ENCODE measurements at places on chromosomes 1 and 21.

DNA sequence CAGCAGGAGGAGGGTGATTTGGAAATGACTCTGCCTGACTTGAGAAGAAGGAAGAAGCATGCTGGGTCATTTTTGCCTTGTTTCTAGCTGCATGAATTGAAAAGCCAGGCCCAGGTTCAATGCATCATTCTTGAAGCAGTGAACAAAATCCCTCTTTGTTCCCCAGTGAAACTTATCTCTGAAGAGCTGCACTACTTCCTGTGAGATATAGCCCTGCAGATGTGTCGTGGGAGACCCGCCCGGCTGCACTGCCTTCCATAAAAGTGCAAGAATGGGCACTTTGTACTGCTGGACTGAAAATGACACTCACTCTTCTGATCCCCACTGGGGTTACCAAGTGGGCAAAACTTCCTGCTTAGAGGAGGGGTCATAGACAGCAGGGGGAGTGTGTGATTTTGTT lies 249.2 kb upstream of the NFIA start:
- DNase-seq = peak; percentile 18

DNA sequence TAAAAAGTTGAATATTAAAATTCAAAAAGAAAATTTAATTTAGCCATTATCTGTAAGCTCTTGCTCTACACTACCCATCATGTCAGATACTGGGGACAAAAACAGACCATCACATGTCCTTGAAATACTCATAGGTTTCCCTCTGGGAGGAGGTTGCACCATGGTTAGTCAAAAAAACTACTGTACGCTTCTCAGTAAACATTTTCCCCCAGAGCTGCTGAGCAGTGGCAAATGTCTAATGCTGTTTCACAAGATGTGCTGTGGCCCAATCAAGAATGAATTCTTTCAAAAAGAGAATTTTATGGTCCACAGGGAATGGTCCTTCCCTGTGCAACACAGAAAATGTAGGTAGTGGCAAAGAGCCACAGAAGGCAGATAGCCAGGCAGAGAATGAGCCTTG lies 6.1 kb downstream of the SLC25A24 start:
- no peak for DNase-seq

DNA sequence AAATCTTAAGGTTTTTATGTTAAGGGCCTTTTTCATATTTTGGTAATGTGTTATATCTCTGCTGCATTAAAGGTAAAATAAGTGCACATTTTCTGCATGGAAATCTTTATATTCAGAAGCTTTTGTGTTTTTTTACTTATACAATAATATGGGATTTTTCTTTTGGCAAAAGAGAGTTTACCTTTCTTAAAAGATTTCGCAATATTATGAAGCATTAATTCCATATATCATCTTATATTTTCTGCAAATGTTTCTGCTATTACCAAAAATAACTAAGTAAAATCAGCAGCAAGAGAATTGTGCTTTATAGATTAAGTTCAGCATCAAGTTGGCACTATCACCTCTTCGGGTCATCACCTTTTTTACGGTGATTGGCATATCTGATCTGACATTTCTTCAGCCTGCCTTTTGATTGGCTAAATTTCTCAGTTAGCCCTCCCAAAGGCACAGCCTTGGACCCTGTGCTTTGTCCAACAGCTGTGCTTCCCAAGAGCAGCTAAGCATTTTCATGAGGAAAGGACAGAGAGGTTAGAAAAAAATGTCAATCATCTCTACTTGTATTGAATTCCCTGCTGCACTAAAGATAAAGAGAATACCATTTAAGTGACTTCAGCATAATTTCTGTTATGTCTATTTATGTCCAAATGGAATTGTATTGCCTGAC lies 767.1 kb upstream of the PRMT6 start:
- peak; percentile 21 for DNase-seq

GRCh38 chr21:35606146-35606545 lies 454.2 kb downstream of the SETD4 start:
- no peak for DNase-seq

DNA sequence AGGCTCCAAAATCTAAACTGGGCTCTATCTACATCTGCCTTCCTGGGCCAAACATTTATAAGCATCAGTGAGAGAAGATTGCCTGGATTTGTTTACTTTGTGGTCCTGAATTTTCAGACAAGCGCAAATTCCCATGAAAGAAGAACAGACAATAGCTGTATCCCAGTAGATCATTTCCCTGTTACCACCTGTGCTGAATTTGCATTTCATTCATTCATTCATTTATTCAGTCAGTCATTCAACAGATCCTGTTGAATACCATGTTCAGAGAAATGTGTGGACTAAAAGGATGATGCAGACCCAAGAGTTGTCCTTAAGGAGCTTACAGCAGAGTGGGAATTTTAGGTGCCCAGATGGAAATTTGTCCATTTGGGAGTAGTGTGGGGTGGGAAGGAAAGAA lies 2.2 kb downstream of the PGM1 start:
- DNase-seq = no peak

DNA sequence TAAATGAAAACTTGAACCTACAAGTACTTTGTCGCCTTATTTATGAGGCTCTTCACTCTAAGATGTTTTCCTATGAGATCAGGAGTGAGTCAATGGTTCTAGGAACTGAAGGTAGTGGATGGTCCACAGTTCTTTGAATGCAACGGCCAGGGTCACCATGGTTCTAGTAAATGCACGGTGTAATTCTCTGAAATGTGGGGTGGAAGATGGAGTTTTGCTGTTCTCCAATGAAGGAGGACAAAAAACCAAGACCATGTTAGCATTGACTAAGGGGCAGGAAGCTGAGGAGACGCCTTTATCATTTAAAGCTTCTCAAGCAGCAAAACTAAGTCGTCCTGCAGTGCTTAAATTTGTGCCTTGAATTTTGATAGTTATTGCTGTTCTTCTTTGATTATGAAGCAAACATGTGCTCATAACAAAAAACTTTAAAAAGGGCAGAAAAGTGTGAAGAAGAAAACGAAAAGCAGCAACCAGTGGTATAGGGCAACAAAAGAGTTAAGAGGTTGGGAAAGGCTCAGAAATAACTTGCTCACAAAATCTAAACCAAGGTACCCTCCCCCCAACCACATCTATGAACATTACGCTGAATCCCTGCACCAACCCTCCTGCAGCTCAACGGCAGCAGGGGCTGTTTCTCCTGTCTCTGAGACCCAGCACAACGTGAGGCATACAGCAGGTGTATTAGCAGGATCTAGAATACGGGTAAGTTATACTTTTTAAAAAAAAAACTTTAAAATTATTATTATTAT lies 85.0 kb downstream of the MRPL37 start:
- DNase-seq = no peak

DNA sequence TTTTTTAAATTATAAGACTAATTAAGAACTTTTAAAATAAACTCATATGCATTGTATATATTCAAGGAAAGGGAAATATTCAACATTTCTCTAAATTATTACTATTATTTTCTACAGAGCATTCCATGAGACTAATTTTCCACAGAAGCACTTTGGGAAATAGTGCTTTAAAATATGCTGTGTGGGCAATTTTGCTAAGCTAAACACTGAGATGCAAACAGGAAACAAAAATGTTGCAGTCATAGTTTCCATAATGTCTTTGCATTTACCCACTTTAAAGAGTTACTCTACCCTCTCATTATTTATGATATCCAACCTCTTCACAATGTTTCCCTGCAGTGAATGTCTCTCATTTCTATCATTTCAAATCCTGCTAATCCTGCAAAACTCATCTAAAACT lies 269.6 kb upstream of the BEND5 start:
- DNase-seq = no peak

DNA sequence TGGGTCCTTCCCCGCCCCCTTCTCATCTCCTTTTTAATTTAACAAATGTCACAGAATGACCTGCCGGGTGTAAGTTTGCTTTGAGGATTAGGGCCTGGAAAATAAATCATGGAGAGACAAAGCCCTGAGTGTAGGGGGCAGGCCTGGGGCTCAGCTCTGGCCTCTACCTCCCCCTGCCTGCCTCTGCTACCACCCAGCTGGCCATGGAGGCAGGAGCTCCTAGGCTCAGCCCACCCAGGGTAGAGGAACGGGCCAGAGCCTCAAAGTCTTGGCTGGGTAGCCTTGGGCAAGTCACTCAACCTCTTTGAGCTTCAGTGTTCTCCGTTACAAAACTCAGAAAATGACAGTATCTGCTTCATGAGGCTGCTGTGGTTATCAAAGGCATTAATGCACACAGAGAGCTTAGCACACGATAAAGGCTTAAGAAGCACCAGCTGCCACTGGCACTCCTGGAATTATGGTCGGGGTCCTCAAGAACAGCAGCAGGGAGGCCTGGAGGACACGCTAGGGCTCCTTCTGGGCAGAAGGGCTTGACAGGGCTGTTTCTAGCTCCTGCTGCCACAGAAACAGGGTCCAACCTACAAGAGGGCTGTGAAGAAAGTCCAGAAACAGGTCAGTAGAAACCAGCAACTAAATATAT lies 39.0 kb downstream of the LRP8 start:
- DNase-seq = no peak

DNA sequence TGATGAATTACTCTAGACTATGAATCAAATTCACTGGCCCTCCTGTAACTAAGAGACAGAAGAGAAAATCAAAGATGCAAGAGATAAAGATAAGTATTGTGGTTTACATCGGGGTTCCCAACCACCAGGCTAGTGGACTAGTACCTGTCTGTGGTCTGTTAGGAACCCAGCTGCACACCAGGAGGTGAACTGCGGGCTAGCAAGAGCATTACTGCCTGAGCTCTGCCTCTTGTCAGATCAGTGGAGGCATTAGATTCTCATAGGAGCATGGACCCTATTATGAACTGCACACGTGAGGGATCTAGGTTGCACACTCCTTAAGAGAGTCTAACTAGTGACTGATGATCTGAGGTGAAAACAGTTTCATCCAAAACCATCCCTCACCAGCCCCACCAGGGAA lies 58.9 kb upstream of the DUSP10 start:
- DNase-seq = no peak
